Effector CD4-positive, alpha-beta T cell (primary cell): ENCODE measurements at places on chromosomes 2 and 18.

- no peak for DNase-seq
These were observed 44.4 kb upstream of the MGAT4A start for GRCh38 chr2:98775146-98775986.

DNA sequence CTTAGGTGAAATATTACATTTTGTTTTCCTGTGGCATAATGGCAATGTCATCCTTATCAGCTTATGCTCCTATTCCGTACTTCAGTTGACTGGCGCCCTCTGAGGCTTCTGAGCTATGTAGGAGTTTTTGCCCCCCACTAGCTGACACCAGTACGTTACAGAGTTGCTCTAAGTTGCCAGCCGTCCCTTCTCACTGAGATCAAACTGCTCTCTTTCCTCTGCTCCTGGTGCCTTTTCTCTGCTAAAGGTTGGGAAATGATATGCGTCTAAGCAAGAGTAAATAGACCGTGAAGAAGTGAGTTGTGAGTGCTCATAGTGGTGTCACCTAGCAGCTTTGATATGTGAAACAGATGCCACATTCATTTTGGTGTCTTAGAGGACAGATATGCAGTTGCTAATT is 99.2 kb downstream of the RAPGEF4 start:
- DNase-seq: no peak

GRCh38 chr2:241188361-241189092 is at the start of gene ANO7:
Gene ANO7 (plus strand): TSS chr2:241188677. CDS start chr2:241190064, 1,387 bp downstream.
- no peak for DNase-seq

DNA sequence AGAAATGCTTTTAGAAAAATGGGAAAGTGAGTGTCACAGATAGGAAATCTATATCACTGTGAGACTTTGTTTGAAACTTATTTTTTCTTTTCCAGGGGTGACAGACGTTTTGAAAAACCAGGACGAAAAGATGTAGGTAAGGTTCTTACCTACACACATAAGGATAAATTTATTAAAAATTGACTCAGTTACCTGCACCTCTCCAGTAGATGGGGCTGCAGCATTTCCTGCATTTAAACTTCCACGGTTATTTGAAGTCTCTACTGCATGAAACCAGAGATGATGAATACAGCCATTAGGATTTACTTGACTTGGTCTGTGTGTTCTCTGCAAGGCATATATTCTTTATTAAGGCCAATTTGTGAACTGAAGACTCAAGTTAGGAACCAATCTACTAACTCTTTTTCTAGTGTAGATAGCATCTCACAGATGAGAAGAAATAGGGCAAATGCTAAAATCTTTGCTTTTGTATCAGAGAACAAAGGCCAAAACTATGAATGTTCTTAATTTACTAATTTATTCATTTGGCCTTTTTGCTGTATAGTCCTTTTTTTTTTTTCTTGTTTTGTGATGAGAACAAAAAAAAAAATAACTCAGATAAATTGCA is 15.0 kb downstream of the KCNJ13 start:
- DNase-seq: no peak

DNA sequence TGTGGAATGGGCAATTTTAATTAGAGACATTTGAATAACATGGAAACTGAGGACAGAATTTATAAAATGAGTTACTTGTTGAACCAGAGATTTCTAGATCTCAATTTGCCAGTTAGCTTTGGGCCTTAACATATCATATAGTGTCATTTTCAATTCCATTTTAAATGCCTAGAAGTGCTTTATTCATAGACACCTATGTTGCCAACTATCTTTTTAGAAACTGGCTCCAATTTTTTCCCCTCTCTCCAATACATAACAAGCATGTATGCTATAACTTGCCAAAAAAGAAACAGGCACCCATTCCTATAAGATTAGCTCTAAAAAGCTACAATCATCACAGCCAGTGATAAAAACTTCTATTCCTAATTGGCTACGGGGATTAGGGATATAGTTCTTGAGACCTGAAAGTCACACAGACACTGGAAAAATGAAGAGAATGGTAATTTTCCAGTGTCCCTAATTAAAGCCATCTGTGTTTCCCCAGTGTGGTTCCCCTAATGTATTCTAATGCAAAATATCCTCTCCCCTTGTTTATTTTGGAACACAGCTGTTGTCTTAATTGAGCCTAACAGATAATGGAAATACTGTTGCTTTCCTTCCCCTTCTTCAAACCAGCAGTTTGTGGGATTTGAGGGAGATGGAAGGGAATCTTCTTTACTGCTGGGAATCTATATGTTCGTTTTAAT is 205.5 kb upstream of the FSHR start:
- DNase-seq: no peak

GRCh38 chr2:138107288-138107687 is 143.0 kb downstream of the HNMT start:
- no peak for DNase-seq

- DNase-seq: no peak
These were observed 13.3 kb downstream of the MGAT4A start for GRCh38 chr2:98717621-98718020.

DNA sequence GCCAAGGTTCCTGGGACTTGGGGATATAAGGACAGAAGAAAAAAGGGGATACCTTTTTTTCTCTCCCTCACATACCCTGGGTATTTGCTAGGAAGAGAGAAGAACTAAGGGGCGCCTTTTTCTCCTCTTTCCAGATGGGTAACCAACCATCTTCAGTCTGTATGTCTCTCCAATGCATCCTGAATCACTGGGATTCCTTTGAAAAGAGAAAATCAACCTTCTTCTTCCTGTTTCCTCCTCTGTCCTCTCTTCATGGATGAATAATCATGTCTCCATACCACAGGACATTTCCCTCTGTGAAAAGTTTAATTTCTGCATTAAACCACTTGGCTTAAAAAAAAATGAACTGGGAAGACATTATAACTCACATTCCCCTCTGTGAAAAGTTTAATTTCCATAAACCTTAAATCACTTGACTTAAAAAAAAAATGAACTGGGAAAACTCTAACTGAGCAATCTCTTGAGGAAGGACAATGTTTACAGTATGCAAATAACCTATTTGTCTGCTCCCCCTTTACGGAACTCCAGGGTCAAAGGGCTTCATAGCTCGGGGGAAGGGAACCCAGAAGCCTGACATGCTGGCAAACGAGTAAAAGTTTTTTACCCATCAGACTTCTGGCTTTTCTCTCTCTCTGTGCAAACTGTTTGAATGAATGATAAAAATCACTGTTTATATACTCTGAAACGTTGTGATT is 56.7 kb upstream of the FAM98A start:
- no peak for DNase-seq

GRCh38 chr2:149132339-149132738 is 93.8 kb downstream of the LYPD6B start:
- DNase-seq: no peak

GRCh38 chr2:162538967-162539366 is 195.0 kb downstream of the GCA start:
- DNase-seq: no peak

- DNase-seq: no peak
These were observed 1224.8 kb upstream of the ZEB2 start for GRCh38 chr2:145744541-145745386.

DNA sequence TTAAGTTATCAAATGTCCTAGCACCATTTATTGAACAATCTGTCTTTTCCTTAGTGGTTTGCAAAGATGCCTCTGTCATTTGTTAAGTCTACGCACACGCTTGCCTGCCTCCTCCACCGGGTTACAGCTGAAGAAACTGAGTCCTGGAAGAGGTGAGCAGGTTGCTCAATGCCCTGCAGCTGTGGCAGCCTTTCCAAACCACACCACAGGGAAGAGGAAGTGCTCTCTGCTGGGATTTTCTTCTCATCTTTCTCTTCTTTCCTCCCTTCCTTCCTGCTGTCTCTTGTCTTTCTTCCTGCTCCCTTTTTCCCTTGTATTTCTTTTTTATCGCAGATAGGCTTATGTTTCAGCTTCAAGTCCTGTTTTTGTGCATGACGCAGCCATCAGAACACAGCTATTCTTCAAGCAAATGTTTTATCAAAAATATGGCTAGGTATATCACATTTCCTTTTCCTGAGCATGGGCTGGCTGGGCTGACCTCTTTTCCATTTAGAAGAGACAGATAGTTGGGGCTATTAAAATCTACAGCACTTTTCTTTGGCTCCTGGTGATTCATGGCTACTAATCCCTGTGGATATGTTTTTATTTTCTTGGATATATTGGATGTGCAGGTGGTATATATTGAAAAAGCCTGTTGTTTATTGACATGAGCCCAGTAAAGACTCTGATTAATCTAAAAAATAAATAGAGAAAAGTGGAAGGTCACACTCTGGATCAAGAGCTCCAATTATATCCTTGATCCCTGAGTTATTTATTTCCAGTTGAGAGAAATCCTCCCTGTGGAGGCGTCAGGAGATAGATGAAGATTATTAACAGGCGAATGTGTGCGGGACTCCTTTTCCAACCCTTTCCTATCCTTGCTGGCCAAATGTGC is 214.6 kb downstream of the TSN start:
- no peak for DNase-seq

GRCh38 chr2:145080426-145080825 is 560.5 kb upstream of the ZEB2 start:
- no peak for DNase-seq

- DNase-seq: no peak
These were observed 106.4 kb upstream of the HNRNPA3 start for GRCh38 chr2:177106212-177106611.

- no peak for DNase-seq
These were observed 27.4 kb upstream of the CCNYL1 start for GRCh38 chr2:207683879-207684627.

- no peak for DNase-seq
These were observed 70.3 kb downstream of the TMEM17 start for GRCh38 chr2:62435720-62436119.

DNA sequence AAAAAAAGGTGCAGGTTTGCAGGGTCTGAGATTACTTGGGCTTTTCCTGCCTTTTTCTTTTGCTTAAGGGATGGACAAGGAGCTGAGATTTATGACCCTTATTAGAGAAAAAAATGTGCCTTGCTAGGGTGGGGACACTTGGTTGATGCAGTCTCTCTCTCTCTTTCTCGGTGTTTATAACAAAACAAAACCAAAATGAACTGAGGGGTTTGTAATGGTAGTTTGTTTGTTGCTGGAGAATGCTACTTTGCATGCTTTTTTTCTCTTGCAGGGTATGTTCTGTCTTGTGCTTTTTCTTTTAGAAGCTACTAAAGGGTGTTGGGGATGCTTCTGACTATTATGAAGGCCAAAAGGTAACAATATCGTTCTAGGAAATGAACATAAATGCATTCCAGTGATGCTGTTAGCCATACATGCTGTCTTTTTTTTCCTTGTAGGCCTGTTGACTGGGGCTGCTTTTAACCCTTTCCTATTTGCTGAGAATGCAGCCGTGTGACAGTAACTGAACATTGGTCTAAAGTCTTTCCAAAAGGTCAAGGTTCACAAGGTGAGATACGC is 435 bp downstream of the ZNF532 start:
- no peak for DNase-seq

GRCh38 chr2:41881249-41881648 is 166.6 kb upstream of the PKDCC start:
- DNase-seq: no peak

DNA sequence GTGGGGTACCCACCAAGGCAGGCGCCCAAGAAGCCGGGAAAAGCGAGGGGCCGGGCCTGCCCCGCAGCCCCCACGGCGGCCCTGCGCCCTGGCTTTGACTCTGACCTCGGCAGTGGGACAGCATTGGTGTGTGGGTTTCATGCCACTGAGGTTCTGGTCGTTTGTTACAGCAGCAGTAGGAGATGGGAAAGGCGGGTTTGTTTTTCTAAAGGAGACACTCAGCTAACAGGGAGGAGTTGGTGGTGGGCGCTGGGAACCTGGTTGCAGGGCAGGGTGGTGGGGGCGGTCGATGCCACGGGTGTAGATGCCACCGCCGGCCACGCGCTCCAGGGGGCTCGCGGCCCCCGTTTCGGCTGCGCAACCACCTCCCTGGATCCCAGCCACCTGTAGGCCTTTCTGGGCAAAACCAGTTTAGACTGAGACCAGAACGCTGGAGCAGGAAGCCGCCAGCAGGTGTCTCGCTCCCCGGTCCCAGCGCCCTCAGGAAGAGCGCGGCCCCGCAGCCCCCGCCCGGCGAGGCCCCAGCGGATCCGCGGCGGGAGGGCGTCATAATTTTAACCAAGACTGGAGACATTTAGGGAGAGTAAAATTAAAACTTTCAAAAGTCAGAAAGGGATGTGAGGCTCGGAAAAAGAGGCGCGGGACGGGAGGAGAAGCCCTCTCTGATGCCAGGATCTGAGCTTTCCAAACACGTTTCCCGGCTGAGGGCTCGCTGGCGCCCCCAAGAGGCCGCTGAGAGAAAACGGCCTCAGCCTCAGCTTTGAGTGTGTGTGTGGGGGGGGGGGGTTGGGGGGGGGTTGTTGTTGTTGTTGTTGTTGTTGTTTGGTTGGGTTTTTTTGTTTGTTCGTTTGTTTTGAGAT is 17.4 kb downstream of the CIDEA start:
- no peak for DNase-seq

GRCh38 chr2:61538920-61539520 is 864 bp upstream of the XPO1 start:
- DNase-seq: peak; percentile 27

- no peak for DNase-seq
These were observed 177.7 kb upstream of the TWIST2 start for GRCh38 chr2:238670111-238670585.

- no peak for DNase-seq
These were observed 55.4 kb downstream of the RTP5 start for GRCh38 chr2:241924909-241925250.

GRCh38 chr2:120275617-120276400 is 23.2 kb downstream of the RALB start:
- no peak for DNase-seq

DNA sequence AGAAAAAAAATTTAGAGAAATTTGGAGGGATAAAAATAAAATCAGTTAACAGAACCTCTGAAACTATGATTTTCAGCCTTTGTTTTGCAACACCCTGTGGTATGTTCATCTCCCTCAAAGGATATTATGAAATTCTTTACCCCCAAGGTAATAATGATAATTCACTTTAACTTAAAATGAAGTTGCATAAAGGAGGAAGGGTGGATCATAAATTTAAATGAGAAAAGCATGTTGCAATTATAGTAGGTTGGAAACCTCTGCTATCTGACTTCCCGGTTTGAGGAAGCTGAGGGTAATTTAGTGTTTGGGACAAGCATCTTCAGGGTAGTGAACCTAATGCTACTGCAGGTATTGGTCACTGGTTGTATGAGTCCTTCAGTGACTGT is 102.9 kb downstream of the BABAM2 start:
- no peak for DNase-seq

DNA sequence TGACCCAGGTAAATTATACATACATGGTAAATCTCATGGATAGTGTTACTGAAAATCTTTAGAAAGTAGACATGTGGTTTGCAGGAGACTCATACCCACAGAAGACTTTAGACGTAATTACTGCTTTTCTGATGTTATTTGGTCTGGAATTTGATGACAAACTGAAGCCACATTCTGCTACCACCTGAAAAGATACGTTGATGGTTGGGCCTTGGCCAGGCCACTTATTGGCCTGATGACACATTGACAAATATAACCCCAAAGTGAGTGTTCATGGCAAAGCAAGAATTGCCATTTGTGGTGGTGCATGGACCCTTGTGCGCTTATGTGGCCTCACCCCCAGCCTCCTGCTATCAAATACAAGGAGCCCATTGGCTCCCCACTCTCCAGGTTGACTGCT is 155.6 kb downstream of the METTL4 start:
- no peak for DNase-seq
